ENCODE measurements at places on chromosomes 3 and 15.

GRCh38 chr3:58573640-58574039 is 3.6 kb downstream of the FAM107A start:
- DNase-seq = no peak

- DNase-seq = no peak
Measured at GRCh38 chr3:15490158-15490557, 31.3 kb downstream of the COLQ start.

GRCh38 chr3:126053513-126053912 is 30.4 kb downstream of the SLC41A3 start:
- no peak for DNase-seq

- DNase-seq = no peak
Measured at GRCh38 chr15:69828181-69828828, 269.4 kb downstream of the TLE3 start.

DNA sequence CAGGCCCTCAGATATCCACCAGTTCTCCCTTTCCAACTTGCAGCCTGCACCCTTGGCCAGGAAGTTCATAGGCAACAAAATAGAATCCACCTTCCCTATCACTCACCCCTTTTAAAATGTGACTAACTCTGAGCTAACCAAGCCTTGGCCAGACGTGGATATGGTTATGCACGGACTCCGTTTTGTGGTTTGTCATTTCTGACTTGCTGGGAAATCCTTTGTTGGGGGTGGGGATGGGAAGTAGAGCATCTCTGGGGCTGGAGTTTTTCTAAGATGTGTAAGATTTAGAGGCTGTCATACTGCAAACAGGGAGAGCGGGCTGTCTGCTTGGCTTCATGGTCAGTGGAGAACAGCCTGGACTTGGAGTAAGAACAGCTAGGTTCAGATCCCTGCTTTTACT is 62.6 kb downstream of the SMAD3 start:
- no peak for DNase-seq

- DNase-seq = no peak
Measured at GRCh38 chr3:48347500-48347899, 14.0 kb upstream of the SPINK8 start.

DNA sequence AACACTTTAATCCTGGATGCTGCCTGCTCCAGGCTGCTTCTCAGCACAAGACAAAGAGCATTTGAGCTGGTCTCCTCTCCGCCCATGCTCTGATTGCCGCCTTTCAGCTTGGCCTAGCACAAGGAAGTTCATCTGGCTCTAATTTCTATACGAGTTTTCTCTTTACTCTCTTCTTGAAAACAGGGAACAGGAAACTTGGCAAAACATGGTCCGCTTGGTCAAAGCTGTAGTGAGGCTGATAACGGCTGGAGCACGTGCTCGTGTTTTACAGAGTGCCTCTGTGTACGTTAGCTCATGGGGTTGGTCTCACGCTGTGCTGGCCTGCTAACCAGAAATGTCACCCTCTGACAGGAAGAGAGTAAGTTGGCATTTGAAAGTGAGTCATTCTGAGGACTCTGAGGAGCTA is 19.2 kb downstream of the RARRES1 start:
- no peak for DNase-seq

DNA sequence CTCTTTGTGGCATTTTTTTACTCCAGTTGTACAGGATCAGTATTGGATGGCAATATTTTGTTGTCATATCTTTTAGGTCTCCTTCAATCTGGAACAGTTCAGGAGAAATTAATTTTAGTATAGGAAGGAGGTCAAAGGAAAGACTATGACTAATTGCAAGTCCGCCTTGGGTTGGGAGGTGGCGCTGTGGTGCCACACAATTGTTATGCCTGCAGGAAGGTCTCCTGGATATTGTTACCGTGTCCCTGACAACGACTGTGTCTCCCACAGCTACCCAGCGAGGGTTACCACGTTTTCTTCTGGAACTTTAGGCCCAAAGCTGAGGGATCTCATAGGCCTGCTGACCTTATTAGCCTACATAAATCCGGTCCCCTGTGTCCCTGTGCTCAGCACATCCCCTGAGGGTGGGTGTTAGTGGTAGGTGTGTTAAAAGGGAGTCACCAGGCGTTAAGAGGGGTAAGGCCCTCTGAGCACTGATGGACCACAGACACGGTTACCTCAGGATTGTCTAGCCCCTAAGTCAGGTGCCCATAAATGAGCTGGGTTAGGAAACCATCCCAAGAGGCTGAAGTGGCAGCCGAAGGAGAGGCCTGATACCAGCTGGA is 31.5 kb downstream of the KCNAB1 start:
- no peak for DNase-seq

DNA sequence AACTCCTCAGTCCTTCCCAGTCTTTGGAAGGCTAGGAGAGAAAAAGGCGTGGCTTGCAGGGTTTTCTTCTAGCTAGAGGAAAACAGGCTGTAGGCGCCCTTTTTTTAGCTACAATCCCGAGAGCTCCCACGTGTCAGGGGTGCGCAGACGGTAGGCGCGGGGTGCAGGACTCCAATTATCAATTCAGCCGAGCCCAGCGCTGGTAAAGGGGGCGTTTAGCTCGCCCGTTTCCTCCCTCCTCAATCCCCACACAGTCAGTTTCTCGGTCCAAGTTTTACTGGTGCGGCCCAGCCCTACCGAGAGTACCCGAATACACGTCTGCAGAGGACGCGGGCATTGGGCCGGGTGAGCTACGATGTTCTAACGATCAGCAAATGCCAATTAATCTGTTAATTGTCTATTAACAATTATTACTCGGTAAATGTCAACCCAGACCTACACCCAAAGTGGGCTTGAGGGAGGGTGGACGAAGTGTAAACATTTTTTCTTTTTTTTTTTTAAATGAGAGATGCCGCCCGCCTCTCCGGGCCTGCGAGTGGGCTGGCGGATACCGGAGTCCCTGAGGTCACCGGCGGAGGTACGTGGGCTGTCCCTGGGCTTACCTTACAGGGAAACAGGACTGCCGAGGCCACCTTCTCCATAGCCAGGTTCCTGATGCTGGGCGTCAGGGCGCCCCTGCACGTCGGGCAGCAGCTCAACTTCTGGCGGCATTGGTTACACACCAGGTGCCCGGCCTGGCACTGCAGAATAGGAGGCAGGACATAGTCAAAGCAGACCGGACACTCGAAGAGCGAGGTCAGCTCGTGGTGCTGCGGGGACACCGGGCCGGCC is 923 bp downstream of the SIAH2 start:
- DNase-seq = peak; percentile 34

- DNase-seq = no peak
Measured at GRCh38 chr3:45832699-45833098, 9.2 kb downstream of the LZTFL1 start.

GRCh38 chr3:9136746-9137465 is 112.5 kb downstream of the SRGAP3 start:
- DNase-seq = peak; percentile 58

- DNase-seq = no peak
Measured at GRCh38 chr15:29087521-29088285, 181.9 kb downstream of the NSMCE3 start.

- DNase-seq = no peak
Measured at GRCh38 chr3:129481766-129482332, 41.8 kb downstream of the IFT122 start.

GRCh38 chr15:55739641-55740040 is 3.3 kb downstream of the PRTG start:
- no peak for DNase-seq

GRCh38 chr3:38257583-38257982 is 8.0 kb upstream of the SLC22A13 start:
- DNase-seq = no peak

- peak; percentile 45 for DNase-seq
Measured at GRCh38 chr3:20054549-20054987, 14.3 kb downstream of the KAT2B start.

GRCh38 chr15:77138167-77138522 is 67.2 kb upstream of the TSPAN3 start:
- no peak for DNase-seq

DNA sequence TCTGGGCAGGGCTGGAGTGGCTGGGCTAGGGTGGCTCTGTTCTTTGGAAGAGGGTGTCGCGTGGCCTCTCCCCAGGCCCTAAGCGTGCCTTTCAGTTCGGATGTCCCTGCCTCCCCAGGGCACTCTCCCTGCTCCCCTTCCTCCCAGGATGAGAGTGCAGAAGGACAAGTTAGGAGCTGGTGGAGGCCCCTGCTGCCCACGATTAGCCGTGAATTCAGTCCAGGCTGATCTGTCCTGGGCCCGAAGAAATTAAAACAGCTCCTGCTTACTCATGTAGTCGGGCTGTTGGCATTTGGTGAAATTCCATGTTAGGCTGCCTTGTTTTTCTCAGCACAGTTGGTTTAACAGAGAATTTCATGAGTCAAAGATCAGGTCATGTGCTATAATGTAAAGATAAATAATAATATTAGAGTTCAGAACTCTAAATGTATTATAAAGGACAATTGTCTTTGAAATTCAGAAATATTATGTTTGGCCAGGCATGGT is 24.5 kb downstream of the NIPA1 start:
- DNase-seq = no peak

- DNase-seq = peak; percentile 2
Measured at GRCh38 chr3:111338059-111338698, 203.8 kb upstream of the CD96 start.

DNA sequence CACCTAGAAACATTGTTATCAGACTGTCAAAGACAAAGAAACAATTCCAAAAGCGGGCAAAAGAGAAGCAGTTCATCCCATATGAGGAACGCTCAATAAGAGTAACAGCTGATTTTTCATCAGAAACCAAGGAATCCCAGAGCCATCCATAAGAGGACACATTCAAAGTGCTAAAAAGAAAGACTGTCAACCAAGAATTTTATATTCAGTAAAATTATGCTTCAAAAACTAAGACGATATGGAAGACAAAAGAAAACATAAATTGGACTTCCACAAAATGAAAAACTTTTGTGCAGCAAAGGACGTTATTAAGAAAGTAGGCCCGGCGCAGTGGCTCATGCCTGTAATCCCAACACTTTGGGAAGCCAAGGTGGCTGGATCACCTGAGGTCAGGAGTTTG is 4.0 kb downstream of the LEO1 start:
- no peak for DNase-seq

DNA sequence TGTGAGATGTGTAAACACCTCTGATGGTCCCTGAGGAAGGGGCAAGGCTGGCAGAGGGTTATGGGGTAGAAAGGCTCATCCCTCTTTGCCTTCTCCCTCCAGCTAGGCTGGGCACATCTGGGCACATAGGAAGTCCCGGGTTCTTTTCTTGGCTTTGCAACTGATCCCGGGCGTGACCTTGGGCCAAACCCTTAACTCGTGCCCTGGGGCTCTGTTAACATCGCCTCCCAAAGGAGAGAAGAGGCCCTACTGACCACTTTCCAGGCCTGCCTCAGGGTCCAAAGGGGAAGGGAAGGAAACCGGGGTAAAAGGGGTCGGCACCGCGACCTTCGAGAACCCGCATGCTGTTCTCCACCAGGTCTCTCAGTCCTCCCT is 549 bp downstream of the C3orf18 start:
- no peak for DNase-seq

DNA sequence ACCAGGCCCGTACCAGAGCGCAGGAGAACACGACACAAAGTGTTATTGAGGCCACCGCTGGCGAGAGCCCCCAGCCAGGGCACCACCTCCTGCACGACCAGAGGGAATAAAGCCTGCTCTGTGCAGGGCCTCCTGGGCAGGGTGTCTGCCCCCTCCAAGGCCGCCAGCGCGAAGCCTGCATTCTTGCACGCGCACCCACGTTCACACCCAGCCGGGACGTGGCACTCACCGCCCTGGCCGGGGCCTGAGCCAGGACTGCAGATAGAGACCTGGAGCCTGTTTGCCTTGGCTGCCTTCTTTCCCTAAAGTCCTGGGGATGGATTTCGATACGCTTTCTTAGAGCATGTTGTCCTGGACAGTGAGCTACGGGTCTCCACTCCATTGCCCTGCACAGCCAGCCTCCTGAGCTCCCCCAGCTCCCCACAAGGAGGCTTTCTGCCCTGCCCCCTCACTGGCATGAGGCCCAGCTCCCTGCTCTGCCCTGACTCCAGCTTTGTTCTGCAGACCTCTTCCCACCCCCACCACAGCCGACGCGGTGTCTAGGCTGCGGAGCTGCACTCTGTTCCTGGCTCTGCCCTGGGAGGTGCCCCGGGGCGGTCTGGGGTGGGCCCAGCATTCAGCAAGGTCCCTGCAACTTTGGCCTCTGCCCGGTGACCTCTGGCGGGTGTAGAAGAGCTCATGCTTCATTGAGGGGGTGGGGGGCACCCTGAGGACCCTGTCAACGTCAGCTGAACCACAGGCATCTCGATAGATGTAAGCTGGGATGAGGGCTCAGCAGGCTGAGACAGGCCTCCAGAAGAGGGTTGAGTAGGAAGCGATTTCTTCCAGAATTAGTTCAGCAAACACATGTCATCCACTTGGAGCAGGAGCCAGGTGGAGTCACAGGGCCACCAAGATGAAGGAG is 145.0 kb downstream of the LRRK1 start:
- DNase-seq = peak; percentile 40

All from C1 segment of cervical spinal cord (tissue), 14 donors.